ENCODE measurements at places on chromosomes 1 and 21.

- ATAC-seq = no peak
Measured at GRCh38 chr1:53583021-53583867, 124.0 kb downstream of the DMRTB1 start.

DNA sequence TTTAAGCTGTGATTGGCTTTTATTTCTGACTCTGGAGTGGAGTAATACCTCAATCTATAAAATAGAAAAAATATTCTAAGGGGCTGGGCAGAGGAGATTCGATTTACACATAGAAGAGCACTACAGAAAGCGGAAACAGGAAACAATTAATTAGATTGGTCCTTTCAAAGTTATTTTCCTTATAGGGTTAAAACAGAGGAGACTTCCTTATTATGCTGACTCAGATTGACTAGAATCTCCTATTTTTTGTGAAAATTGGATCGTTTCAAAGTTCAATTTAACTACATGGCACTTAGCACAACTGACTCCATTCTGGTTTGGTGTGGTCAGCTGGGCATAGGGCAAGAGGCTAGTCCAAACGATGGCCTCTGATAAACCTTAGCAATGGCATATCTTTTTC is 48.3 kb upstream of the NCAM2 start:
- no peak for ATAC-seq

DNA sequence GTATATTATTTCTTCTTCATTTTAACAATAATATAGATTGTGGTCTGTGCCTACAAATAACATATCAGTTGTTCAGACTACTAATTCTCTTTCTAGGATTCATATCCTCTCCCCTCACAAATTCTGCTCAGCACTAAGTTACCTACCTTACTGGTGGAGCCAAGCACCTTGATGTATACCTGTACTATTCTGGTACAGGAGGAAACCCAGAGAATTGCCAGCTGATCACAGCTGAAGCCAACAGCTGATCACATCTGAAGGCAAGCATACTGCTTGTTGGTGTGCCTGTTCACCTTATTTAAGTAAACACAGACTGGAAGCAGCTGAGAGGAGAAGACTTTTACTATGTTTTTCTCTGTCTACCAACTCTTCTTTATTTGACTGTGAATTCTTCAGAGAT is 101.8 kb downstream of the PBX1 start:
- ATAC-seq = no peak

GRCh38 chr1:95072117-95072516 is 634 bp downstream of the ALG14 start:
- peak; percentile 48 for ATAC-seq

GRCh38 chr1:3593334-3593733 is 18.0 kb downstream of the MEGF6 start:
- no peak for ATAC-seq

DNA sequence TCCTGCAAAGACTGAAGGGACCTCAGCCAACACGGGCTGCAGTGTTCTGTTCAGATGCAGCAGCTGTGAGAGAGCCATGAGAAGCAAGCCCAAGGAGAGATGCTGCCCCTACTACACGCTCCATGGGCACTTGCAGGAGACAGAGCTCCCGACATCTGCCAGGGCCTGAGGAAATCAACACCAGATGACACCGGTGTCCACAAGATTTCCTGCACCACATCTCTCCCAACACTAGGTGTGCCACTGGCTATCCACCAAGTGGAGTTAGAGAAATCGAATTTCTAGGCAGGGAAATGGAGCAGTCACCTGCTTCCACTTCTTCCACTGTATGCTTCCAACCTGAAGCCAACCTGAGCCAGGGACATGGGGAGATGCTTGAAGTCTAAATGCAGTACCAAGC is 445.3 kb downstream of the RWDD3 start:
- no peak for ATAC-seq

- ATAC-seq = peak; percentile 74
Measured at GRCh38 chr1:179036844-179037465, 11.3 kb downstream of the FAM20B start.

DNA sequence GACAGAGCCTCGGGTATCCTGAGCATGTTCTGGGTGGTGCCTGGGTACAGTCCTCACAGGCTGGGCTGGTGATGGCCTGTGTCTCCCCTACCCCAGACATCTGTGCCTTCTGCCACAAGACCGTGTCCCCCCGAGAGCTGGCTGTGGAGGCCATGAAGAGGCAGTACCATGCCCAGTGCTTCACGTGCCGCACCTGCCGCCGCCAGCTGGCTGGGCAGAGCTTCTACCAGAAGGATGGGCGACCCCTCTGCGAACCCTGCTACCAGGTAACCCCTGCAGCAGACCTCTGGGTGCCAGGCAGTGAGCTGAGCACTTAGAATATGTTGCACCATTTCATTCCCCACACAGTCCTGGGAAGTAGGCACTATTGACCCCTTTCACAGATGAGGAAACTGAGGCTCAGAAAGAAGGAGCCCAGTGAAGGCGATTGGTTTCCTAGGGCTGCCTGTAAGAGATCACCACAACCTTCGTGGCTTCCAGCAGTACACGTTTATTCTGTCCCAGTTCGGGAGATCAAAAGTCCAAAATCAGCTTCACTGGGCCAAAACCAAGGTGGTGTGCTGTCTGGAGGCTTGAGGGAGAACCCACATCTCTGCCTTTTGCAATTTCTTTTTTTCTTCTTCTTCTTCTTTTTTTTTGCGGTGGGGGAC is 11.8 kb downstream of the FBLIM1 start:
- no peak for ATAC-seq

GRCh38 chr1:230262867-230263567 is 163.1 kb downstream of the PGBD5 start:
- no peak for ATAC-seq

GRCh38 chr1:2384941-2385481 is 6.3 kb downstream of the MORN1 start:
- ATAC-seq = no peak

DNA sequence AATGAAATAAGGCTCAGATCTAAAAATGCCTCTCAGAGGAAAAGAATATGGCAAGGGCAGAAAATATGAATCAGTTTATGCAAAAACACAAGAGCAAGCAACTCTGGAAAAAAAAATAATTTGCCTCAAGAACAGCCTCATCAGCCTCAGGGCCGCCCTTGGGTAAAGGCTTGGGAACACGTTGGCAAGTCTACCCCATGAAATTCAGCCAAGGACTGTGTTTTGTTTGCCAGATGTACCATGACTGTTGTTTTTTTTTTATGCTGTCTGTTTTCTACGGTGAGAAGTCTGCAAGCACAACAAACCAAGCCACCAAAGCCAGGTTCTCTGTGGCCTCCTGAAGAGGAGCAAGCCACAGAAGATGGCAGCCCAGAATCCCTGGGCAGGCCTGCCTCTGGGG is 18.0 kb downstream of the HHIPL2 start:
- no peak for ATAC-seq

DNA sequence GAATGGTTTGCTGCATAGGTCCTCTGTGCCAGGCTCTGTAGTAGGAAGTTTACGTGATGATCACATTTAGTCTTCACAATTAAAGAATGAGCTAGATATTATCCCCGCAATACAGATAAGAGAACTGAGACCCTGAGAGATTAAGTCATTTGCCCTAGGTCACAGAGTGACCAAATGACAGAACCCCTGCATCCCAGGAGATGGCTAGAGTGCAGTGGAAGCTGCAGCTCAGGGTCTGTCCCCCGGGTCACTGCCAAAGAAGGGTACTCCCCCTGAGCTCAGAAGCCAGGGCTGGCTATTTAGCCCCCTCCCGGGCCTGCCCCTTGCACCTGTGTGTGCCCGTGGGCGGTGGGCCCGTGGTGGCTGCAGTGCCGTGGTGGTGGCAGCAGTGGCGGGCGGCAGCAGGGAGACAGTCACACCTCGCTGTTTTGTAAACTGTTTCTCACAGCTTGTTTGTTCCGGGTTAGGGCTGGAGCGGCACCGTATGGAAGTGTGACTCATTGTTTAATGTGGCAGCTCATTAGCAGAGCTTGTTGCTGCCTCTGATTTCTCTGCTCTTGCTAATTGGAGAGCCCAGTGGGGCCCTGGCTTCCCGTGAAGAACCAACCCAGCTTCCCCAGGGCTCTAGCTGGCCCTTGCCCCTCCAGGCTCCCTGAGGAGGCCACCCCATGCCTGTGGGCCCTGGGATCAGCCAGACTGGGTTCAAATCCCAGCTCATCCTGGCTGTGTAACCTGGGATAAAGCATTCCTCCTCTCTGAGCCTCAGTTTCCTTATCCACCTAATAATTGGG is 19.3 kb upstream of the FOXO6 start:
- peak; percentile 92 for ATAC-seq

DNA sequence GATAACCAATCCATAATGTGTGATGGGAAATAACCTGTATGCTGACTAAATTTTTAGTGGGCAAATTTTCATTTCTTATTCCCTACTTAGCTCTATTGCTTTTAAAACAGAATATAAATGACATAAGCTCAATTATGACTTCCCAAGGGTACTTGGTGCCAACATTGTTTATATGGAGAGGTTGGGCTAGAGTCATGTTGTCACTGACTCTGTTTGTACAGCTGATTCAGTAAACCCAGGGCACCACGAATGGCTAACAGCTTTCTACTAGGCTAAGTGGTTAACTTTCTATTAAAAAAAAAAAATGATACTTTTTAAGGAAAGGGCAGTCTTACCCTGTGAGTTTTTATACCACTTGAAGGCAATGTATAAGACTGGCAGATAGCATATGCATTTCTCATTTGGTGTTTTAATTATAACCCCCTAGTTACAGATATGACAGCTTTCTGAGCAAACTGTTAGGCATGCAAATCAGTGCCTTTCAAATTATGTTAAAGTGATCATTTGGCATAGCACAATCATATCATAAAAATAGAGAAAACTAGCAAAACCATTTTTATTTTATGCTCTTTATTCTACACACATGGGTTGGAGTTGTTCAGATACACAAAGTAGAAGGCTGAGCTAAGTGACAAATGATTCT is 147.1 kb downstream of the DNM3 start:
- no peak for ATAC-seq

- no peak for ATAC-seq
Measured at GRCh38 chr21:45257673-45258341, 29.9 kb downstream of the POFUT2 start.
